Stimulated activated CD4-positive, alpha-beta T cell treated with anti-CD3 and anti-CD28 coated beads, Interleukin-4, amount 100 ng/mL, for 48 hours (primary cell): ENCODE measurements at places on chromosomes 1 and 21.

- DNase-seq = no peak
Observed at GRCh38 chr1:216462066-216462775, 39.0 kb upstream of the USH2A start.

DNA sequence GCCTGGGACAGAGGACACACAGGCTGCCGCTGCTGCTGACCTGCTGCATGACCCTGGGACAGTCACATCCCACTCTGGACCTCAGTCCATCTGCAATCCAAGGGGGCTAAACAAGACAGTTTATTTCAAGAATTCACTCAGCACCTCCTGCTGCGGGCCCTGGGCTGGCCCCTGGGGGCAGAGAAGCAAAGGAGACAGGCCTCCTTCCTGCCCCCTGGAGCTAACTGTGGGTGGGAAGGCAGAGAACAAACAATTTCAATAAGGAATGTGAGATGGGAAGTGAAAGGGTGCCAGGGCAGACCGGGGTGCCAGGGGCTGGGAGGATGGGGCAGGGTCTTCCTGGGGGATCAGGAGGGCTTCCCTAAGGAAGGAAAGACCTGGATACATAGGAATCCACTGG lies 60.0 kb downstream of the TAS1R2 start:
- no peak for DNase-seq

- DNase-seq = no peak
Observed at GRCh38 chr1:17935230-17935629, 172.4 kb upstream of the IGSF21 start.

DNA sequence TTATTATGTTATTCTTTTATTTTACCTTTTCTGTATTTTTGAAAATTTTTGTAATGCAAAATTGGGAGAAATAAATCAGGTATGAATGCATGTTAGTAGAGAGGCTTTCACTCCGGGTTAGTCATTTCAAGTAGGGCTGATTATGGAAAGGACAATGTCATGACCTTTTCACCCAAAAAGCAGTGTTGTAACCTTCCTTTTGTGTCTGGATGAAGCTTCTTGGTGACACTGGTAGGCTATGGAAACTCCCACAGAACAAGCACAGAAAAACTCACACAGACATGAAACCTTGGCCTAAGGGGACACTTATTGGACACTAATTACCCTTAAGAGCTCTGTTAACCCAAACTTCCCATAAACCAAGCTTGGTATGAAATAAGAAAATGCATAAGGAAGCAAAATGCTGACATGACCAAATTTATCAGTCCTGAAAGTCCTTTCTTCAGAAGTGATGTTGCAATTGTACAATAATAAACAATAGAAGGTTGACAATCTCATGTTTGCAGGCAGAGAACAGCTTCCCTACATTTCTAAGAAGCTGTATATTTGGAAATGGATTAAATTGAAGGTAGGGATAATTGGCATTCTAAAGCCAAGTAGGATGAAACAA lies 70.0 kb upstream of the KCNJ15 start:
- DNase-seq = no peak

DNA sequence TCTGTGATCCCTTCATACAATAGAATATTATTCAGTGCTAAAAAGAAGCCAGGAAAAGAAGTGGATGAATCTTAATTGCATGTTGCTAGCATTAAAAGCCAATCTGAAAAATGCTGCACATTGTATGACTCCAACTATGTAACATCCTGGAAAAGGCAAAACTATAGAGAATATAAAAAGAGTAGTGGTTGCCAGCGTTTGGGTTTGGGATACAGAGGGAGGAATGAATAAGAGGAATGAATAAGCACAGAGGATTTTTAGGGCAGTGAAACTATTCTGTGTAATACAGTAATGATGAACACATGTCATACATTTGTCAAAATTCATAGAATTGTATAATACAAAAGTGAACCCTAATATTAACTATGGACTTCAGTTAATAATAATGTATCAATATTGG lies 42.5 kb downstream of the GPR88 start:
- DNase-seq = no peak

DNA sequence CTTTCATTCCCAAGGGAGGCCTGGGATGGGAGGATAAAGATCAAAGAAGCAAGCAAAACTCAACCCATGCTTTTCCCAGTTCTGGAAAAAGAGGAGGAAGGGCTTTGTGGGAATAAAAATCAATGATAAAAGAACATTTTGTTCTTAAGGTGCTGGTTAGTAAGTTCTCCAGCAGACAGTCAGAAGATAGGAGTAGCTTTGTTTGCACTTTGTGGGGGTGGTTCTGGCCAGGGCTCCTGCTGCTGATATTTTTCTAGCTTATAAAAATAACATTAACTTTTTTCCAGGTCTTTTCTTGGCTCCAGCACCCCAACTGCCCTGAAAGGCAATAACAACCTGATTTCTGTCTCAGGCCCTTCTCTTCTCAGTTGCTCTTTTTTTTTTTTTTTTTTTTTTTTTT lies 220.0 kb downstream of the FGGY start:
- DNase-seq = no peak

- DNase-seq = no peak
Observed at GRCh38 chr1:51976846-51977602, 13.5 kb downstream of the RAB3B start.

DNA sequence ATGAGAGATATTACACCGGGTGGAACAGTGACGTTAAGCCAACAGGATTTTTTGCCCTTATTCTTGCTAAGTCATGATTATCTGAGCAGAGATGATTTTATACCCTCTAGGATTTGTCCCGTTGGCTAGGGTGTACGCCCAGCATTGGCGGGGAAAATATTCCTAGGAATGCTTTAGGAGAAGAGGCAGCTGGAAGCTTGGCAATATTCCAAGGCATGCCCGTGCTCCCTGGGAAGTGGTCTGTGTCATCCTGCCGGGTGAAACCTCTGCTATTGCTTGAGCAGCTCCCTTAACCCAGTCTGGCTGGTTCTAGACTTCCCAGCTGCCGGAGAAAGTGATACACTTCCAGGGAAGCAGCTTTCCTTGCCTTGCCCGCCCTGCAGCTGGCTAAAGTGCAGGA lies 16.2 kb downstream of the CHRNB2 start:
- DNase-seq = no peak

DNA sequence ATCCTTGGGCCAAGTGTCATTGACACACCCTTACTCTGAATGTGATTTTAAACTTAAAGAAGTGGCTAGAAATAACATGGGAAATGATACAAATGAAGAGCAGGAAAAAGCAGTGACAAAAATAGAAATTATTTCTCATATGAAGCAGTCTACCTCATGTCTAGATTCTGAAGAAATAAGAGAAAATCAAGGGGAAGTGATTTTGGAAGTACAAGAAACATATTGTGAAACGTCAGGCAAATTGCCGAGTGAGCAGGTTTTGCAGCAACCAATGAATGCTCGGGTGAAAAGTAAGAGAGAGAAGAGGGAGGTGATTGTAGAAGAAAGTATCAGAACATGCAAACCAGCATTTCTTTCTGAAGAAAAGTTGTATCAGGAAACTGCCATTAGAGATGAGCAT lies 130.7 kb downstream of the MACF1 start:
- DNase-seq = no peak

GRCh38 chr1:9639227-9639626 lies 12.3 kb upstream of the PIK3CD start:
- no peak for DNase-seq

DNA sequence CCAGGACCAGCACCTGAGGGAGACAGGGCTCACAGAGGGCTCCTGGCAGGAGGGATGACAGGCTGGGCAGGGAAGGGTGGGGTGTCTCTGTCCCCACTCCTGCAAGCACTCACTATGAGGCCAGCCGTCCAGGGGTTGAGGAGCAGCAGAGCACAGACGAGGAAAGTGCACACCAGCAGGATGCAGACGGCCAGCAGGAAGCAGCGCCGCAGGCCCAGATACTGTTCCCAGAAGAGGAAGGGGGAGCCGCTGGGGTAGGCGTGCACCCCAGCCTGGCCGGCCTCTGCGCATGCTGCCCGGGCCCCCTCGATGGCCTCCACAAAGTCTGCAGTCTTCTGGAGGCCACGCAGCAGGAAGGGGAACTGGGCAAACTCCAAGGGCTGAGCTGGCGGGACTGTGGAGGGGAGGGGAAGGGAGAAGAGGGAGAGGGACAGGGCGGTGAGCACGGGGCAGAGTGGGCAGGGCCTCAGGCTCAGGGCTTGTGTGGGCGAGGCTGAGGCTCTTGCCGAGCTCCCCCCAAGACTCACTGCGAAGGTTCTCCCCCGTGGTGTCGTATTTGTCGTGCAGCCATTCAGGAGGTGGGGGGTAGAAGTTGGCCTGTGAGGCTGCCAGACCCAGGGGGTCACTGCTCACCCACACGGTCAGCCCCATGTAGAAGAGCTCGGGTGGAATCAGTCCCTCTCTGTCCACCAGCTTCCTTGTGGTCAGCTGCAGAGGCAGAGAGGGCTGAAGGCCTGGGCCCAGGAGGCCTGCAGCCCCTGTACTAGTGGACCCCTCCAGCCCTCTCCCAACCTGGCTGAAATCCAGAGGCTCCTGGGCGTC lies 16.5 kb downstream of the PTCH2 start:
- DNase-seq = no peak

GRCh38 chr1:68046885-68047658 lies 3.4 kb downstream of the DIRAS3 start:
- DNase-seq = no peak

DNA sequence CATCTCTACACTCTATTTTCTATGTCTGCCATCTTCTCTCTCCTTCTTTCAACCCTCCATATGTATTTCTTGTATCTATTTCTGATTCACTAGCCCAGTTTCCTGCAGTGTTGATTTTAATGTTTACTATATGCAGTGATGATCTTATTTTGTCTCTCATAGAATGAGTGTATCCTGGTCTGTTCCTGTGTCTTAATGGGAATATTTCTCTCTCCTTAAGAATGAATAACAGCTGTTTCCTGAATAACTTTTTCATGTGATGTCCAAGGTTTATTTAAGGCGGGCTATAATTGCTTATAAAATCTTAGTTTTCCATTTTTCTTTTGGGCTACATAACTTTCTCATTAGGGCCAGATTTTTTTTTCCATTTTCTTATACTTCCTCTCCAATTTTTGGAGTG lies 144.5 kb downstream of the C1orf21 start:
- no peak for DNase-seq

DNA sequence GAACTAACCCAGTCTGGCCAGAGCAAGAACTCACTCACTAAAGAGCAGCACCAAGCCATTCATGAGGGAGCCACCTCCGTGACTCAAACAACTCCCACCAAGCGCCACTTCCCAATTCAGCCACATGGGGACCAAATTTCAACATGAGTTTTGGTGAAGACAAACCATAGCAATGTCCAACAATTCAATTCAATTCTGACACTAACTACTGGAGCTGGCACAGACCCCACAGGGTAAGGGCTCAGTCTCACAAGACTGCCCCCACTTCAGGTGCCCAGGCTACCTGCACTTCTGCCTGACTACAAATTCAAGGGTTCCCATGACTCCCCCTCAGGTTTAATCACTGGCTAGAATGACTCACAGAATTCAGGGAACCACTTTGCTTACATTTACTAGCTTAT lies 48.8 kb upstream of the RAP1A start:
- DNase-seq = peak; percentile 32

DNA sequence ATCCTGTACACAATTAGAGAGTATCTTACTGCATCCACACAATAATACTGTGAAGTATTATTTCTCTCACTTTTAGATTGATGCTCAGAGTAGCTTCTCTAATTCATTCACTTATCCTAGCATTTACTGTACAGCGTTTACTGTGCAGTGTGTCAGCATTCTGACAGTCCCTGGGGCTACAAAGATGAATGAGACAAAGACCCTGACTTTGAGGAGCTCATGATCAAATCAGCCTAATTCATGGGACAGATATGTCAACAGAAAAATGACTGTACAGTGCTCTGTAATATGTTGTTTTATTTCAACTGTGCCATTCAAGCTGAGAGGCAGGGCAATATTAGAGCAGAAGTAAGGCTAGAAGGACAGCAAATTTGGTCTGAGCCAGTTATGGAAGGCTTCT lies 152.5 kb downstream of the ZNF648 start:
- no peak for DNase-seq

- peak; percentile 82 for DNase-seq
Observed at GRCh38 chr1:244970744-244971551, 106.6 kb upstream of the HNRNPU start.

DNA sequence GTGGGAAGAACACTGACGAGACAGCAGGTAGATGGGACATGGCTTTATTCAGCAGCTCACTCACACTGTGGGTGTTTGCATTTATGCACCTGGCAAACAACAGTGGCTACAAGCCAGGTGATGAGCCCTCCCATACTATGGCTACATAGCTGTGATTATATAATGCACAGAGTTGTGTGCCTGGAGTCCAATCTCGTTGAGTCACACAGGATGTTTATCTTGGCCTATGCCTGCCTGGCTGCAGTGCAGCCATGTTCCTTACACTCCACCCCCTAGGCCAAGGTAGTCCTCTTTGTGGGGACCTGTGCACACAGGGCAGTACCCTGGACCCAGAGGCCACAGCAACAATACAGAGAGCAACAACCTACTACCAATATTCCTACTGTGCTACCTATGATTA lies 1643.8 kb downstream of the MRPL39 start:
- DNase-seq = no peak

GRCh38 chr1:161311595-161312181 lies 1.9 kb upstream of the MPZ start:
- no peak for DNase-seq

DNA sequence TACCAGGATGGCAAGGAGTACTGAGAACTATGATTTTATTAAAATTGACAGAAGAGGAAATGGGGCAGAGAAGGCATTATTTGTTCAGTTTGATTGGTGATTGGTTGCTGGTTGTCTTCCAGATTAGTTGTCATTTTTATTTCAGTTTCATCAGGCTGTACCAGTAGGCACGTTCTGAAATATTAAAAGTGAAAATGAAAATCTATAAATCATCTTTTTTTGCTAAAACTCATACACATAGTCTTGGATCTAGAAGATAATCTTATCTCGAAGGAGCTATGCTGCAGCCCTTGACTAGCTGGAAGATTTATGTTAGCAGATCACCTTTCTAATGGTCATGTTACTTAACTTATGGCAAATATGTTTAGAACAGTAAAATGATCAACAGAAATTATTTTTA lies 29.0 kb downstream of the NEK7 start:
- no peak for DNase-seq

DNA sequence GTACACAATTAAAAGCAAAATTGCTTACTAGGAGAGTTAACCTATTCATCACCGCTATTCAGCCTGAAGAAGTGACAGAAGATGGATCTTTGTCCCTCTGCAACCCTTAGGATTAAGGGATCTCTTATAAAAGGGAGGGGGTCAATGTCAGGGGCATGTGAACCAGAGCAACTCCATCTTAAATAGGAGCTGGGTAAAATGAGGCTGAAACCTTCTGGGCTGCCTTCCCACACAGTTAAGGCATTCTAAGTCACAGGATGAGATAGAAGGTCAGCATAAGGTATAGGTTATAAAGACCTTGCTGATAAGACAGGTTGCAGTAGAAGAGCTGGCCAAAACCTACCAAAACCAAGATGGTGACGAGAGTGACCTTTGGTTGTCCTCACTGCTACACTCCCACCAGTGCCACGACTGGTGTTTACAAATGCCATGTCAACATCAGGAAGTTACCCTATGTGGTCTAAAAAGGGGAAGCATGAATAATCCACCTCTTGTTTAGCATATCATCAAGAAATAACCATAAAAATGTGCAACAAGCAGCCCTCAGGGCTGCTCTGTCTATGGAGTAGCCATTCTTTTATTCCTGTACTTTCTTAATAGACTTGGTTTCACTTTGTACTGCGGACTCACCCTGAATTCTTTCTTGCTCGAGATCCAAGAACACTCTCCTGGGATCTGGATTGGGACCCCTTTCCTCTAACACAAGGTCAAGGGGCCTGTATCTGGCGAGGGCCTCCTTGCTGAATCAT lies 35.3 kb upstream of the NEK2 start:
- no peak for DNase-seq

GRCh38 chr21:16587681-16588375 lies 858.0 kb downstream of the USP25 start:
- no peak for DNase-seq
